ENCODE measurements at places on chromosomes 3 and 15.

DNA sequence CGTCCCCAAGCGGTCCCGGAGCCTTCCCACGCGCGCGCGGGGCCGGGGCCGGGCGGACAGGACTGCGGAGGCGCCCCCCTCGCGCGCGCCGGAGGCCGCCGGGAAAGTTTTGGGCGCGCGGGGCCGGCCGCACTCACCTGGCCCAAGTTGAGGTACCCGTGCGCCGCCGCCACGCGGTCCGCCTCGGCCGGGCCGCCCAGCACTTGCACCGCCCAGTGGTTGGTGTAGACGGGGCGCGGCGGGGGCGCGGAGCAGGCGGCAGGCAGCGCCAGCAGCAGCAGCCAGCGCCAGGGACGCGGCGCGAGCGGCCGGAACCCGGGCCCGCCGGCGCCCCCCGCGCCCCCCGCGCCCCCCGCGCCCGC, 289 bp downstream of the PCSK6 start:
- DNase-seq: no peak

GRCh38 chr3:49158792-49159191, 7.3 kb downstream of the CCDC71 start:
- no peak for DNase-seq

GRCh38 chr3:174440253-174440701, 418.9 kb upstream of the NAALADL2 start:
- DNase-seq: peak; percentile 33

DNA sequence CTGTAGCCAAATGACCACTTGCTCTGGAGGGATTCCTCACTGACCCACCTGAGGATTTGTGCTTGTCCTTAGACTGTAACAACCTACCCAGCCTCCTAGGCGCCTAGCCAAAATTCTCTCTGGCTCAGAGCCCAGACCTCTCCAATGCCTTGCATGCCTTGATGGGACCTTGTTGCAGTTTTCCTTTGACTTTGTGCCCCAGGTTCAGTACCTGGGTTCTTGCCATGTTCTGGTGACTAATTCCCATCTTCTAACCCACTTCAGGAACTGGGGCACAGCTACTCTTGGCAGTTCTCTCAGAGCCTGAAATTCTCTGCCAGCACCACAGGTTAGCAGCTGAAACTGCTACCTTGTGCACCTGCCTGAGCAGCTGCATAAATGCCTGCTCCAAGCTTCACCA, 27.0 kb upstream of the UBE3A start:
- DNase-seq: no peak

DNA sequence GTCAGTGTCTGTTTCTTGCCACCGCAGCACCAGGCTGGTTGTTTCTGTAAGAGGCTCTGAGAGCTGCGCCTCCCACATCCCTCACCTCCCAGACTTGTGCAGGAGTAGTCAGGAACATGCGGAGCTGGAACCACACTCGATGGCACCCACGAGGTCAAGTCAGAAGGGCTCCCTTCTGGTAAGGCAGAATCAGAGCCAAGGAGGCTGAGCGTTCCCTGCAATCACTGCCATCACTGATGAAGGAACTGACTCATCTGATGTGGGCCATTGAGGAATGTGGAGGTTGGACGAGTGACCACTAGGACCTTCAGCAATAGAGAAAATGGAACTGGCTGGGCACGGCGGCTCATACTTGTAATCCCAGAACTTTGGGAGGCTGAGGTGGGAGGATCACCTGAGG, 35.7 kb upstream of the BLM start:
- no peak for DNase-seq

- DNase-seq: no peak
Measured at GRCh38 chr3:45932112-45932511, 11.2 kb upstream of the CXCR6 start.

DNA sequence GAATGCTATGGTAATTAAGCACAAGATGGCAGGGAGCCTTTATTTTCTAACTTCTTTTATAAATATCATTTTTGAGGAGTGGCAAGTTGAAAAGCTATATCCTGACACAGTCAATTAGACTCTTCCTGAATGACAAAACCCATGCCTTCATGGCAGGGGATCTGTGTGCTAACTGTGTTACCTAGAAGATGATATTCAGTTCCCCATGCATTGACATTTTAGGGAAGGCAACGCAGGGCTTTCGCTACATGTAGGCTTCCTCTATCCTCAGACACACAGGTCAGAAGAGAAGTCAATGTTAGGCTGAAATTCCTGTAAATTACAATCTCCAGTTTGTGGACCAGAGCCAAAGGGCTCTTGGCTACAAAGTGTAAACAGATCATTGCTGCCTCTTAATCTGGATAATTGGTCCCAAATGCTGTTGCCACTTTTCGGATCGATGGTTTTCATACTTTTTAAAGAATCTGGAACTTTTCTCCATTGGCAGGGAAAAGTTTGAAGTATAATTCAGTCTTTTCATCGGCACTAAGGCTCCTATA, 22.6 kb upstream of the NR2F2 start:
- no peak for DNase-seq

DNA sequence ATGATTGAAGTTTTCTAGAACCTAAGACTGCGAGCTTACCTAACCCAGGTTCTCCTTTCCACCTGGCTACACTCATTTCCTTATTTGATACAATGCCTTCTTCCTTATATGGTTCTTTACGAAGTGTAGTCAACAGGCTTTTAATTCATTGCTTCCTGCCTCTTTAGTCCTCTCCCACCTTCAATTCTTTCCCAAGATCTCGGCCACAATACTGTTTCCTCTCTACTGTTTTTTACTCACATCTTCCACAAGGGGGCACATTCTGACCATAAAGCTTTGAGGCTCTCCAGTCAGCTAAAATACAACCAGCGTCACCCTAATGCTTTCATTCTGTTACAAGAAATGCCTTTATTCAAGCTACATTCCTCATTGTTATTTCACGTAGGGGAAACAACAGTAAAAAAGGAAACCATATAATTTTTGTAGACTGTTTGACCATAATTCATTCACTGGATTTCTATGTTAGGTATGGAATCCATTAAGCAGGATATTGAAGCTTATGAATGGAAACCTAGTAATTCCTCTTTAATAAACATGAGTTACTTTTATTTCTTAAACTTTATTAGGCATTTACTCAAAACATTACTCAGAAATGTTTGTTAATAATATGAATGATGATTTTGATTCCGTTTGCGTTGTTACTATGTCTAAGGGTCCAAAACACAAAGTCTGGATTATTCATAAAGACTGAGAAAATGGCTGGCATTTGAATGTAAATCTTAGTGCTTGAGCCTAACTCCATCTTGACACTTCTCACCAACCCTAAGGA, 29.5 kb upstream of the VEPH1 start:
- DNase-seq: peak; percentile 71

DNA sequence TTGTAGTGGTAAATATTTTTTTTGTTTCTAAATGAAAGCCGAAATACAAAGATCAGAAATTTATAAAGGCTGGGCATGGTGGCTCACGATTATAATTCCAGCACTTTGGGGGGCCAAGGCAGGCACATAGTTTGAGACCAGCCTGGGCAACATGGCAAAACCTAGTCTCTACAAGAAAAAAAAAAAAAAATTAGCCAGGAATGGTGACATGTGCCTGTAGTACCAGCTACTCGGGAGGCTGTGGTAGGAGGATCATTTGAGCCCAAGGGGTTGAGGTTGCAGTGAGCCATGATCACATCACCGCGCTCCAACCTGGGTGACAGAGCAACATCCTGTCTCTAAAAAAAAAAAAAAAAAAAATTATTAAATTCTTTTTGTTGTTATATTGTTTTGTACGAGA, 6.9 kb downstream of the DENND4A start:
- no peak for DNase-seq

DNA sequence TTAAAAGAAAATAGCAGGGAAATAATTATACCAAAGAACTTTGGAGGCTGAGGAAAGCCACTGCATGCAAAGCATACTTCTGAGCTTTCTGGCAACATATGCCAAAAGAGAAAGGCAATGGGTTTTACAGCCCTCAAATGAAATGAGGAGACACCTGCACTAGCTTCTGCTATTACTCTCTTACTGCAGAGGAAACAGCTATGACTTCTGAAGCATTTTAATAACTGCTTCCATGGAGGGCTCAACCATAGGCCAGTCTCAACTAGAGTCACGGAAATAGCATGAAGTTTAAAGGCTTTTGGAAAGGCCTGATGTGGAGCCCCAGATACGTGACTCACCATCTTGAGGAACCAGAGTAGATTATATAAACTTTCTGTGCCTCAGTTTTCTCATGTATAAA, 114.8 kb downstream of the OXNAD1 start:
- no peak for DNase-seq

DNA sequence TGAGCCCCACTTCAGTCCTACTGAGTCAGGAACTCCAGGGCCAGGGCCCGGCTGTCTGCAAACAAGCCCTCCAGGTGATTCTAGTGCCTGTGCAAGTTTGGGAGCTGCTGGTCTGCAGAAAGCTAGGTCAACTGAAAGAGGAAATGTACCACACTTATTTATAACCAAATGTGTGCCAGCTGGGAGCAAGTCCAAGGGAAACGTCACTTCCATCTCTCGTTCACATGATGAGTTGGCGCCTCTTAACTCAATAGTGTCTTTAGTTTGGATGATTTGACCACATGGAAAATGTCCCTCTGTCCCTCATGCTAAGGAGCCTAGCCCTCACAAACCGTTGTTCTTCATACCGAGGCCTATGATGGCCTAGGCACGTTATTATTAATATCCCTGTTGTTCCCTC, 43.2 kb downstream of the GOLGA8S start:
- no peak for DNase-seq

GRCh38 chr15:79539401-79539800, 107.3 kb downstream of the MINAR1 start:
- DNase-seq: no peak

DNA sequence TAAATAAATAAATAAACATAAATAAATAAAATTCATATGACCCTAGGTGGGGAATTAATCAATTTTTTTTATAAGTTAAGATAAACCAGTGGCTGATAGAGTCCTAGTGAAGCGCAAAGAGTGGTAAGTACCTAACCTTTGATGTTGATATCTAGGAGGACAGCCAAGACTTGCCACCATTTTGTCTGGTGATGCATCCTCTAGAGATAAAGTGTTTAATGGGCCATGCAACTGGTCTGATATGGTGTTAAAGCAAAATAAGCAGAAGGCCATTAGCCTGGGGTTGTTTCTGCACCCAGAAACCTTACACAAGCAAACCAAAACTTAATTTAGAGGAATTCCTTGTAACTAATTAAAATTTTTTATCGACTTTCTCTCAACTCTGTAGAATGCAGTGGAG, 9.6 kb upstream of the USP8 start:
- DNase-seq: no peak

DNA sequence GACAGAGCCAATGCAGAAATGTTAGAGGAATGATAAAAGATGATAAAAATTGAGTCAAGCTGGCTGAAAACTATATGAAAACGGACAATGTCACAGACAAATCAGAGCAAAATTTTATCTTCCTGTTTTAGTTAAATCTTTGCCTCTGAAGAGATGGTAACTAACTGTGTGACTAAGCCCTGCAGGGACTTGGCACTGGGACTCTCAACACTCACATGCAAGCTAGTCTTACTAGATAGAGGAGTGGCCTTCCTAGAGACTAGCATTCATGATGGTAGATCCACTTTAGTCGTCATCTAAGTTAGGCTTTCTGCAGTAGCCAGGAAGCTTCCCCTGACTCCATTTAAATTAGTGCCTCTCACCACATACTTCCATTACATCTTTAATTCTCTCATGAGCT, 4.1 kb downstream of the CCDC191 start:
- DNase-seq: no peak

GRCh38 chr15:28219116-28219515, 102.9 kb downstream of the HERC2 start:
- DNase-seq: no peak

DNA sequence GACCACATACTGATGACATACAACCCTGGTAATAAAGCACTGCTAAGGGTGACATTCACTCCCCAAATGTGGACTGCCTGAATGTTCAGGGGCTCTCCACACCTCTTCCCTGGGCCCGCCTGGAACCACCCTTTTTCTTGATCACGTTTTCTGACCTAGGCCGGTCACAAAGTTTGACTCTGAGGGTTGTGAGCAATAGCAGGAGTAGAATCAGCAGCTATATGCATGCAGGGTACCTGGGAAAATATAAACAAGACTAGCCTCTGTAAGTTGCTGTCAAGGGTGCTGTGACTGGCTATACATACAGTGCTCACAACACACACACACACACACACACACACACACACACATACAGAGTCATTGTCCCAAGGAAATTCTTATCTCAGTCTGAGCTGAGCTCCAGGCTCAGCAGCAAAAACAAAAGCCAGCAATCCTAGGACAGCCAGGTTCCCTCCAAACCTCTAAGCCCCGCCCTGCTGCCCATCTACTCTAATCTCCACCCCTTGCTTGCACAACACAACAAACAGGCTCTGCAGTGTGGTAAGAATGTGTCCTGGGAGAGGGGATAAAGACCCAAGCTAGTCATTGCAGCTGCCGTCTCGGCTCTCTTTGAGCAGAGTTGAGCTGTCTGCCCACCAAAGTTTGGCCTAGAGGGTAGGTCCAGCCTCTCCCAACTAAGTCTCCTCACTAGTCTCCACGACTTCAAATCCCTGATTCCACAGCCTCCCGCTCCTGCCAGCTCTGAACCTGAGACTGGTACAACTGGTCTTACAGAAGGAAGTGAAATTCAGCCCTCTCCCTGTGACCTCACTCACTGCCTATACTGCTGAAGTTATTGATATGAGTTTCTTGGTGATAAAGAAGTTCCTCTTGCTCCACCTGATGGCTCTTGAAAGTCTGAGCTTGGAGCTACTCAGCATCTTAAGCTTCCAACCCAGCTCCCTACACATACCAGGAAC, 2.2 kb downstream of the BMF start:
- DNase-seq: no peak

- no peak for DNase-seq
Measured at GRCh38 chr3:28799084-28799483, 450.5 kb upstream of the AZI2 start.

DNA sequence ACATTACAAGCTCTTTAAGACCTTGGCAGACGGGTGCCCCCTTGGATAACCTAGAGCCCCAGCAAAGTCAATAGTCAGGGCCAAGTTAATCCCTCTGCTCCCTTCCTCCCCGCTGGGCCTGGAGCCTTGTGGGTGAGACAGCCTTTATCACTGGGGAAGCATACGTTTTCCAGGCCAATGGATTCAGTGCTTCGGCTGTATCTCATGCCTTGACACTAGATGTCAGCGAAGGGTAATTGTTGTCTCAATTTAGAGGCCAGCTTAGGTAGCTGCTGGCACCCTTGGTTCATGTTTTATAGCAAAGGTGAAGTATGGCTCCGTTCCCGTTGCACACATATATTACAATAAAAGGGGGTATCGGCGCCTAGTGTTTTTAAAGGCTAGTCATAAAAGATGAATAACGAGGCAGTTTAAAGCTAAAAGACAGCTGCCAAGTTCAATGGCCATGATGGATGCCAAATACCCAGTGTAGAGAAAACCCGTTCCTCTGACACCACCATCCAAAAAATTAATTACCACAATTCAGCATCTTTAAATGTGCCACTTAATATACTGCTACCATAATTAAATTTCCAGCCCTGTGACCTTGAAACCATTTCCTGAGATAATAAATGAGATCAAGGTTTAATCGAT, 52.3 kb upstream of the BNIP2 start:
- no peak for DNase-seq

Measured in AG04449 (cell line).